Stimulated activated CD8-positive, alpha-beta memory T cell treated with anti-CD3 and anti-CD28 coated beads, Interleukin-4, amount 100 ng/mL, for 1 hour (primary cell): ENCODE measurements at places on chromosomes 1 and 21.

GRCh38 chr1:92536980-92537884 lies 50.5 kb upstream of the GFI1 start:
- no peak for DNase-seq

DNA sequence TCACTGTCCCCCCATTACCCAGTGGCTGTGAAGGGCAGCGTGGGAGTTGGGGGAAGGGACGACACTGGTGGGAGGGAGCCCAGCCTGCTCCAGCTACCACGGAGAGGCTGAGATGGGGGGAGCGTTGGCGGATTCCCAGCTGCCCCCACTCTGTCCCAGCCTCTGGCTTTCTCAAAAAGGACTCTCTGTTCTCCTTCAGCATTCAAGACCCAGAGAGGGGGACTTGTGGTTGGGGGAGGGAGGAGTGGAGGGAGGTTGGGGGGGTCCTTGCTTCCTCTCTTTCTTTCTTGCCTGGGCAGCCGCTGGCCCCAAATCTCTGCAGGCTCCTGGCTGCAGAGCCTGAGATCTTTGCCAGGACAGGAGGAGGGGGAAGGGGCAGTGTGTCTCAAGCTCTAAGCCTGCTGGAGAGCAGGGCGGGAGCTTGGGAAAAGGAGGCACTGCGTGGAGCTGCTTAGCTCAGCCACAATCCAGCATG lies 2.2 kb downstream of the ATP1A2 start:
- DNase-seq = no peak

GRCh38 chr1:89203166-89203565 lies 4.4 kb upstream of the GBP4 start:
- no peak for DNase-seq

- no peak for DNase-seq
These were observed 83.8 kb downstream of the HSF2BP start for GRCh38 chr21:43575473-43575844.

DNA sequence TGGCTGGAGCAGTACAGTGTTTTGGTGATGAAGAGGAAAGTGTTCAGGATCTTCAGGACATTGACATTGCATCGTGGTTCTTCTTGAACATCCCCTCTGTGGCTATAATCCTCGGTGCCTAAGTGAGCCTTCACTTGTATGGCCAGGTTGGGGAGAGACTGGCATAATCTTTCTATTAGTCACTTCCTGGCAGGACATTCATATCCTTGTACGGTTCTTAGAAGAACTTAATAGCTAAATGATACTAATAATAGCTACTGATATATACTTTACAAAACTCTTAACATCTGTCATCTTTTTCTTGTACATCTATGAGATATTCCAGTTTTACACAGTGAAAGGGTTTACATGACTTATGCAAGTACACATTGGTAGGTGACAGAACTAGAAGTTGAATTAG lies 35.8 kb downstream of the CELF3 start:
- DNase-seq = no peak

DNA sequence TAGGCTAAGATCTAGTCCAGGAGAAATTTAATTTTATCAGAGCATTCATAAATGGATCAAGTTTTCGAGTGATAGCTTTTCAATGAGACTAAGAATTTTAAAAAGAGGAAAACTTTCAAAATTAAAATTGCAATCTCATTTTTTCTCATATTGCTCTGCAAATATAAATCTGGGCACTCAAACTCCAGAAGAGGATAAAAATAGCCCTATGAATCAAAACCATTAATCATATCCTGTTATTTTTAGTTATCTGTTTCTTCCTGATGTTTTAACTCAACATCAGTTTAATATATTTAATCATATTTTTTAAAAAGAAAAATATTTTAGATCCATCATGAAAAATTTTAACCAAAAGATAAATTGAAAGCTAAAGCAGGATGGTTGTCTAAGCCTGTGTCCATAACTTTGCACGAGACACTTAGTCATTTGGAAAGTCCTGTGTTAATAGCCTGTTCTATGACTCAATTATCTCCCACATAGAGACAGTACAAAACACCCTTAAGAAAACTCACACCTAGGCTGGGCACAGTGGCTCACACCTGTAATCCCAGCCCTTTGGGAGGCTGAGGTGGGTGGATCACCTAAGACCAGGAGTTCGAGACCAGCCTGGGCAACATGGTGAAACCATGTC lies 17.1 kb upstream of the PRRC2C start:
- no peak for DNase-seq
